ENCODE measurements at places on chromosomes 16 and 17. TPM values are rescaled to one million over a fixed set of nuclear protein-coding genes. Genes with fewer than 3 reads are reported as not detected.
A peak's percentile ranks its signal among the peaks of the same experiment; 100 is the strongest.

GRCh38 chr17:51846566-51846965, 311.9 kb downstream of the CA10 start:
- H3K27me3 ChIP-seq = no peaks in the 10 kb centered on the region
- no peak overlapping the region for H3K4me3 ChIP-seq
- no peaks in the 10 kb centered on the region for H3K4me1 ChIP-seq
- DNase-seq = no peak
- H3K36me3 ChIP-seq = no peaks in the 10 kb centered on the region
- no peak overlapping the region for H3K27ac ChIP-seq

DNA sequence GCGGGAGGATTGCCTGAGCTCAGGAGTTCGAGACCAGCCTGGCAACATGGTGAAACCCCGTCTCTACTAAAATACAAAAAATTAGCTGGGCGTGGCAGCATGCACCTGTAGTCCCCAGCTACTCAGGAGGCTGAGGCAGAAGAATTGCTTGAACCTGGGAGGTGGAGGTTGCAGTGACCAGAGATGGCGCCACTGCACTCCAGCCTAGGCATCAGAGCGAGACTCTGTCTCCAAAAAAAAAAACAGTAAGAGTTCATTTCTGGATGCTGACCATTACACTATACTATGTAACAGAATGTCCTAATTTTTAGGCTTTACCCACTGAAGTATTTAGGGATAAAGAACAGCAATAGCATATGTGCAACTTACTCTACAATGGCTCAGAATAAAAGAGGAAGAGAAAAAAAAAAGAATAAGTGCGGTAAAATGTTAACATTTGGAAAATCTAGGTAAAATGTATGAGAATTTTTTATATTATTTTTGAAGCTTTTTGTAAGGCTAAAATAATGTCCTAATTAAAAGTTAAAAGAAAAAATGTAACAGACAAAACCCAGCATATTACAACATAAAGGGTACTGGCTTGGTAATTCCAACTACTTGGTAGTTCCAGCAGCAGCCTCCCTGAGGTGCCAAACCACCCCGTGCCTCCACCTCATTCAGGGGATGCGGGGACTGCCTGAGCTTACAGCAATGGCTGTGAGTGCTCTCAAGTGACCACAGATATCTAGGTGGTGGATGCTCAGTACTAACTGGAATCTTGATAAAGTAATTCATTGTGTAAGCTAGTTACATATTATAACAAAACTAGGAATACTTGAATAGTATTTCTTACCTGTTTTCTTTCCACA, 10.9 kb downstream of the COPS3 start:
- no peaks in the 10 kb centered on the region for H3K4me1 ChIP-seq
- peak; percentile 8 for DNase-seq
- H3K4me3 ChIP-seq = no peak overlapping the region
- H3K27ac ChIP-seq = no peak overlapping the region

Gene NDEL1
- 63.6 TPM for polyA plus RNA-seq

DNA sequence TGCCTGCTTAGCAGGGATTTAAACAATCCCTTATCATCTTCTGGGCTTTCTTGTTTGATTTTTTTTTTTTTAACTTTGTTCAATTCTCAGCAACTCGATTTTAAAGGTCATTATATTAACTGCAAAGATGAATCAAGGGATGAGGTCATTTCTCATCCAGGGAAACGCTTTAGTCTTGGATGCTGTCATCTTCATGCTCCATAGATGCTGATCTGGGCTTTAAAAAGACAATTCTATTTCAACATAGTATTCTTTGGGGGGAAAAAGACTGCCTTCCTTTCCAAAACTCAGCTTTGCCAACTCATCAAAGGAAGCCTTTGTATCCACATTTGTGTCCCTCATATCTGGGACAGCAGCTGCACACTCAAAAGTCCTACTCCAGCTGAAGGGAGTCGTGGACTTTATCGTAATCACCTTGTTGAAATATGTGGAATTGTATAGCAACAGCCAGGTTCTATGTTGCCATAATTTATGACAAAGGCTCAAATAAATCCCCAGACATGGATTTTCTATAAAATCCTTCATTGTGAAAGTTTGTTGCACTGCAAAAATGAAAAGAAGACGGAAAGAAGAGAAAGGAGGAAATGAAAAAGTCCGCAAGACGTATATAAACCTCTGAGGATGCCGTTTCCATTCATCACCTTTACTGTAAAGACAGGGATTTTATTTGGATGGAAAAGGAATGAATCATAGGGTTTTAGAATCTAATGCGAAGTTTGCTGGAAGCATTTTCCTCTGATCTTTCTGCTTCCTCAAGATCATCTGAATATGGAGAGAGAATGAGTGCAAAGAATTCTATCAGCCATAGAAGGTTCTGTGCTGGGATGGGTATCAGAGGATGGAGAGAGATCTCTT, 48.6 kb upstream of the XYLT1 start:
- no peaks in the 10 kb centered on the region for H3K36me3 ChIP-seq
- H3K27ac ChIP-seq = no peak overlapping the region
- no peak for DNase-seq

Gene SOX9
- polyA plus RNA-seq = not detected

Gene TBC1D3I
- polyA plus RNA-seq = not detected

GRCh38 chr17:27840688-27841087, 40.4 kb upstream of the NOS2 start:
- H3K27me3 ChIP-seq = no peaks in the 10 kb centered on the region
- no peaks in the 10 kb centered on the region for H3K36me3 ChIP-seq
- no peak for DNase-seq
- no peak overlapping the region for H3K4me3 ChIP-seq
- H3K4me1 ChIP-seq = no peaks in the 10 kb centered on the region
- H3K27ac ChIP-seq = no peak overlapping the region

Gene CSH1
- polyA plus RNA-seq = not detected

DNA sequence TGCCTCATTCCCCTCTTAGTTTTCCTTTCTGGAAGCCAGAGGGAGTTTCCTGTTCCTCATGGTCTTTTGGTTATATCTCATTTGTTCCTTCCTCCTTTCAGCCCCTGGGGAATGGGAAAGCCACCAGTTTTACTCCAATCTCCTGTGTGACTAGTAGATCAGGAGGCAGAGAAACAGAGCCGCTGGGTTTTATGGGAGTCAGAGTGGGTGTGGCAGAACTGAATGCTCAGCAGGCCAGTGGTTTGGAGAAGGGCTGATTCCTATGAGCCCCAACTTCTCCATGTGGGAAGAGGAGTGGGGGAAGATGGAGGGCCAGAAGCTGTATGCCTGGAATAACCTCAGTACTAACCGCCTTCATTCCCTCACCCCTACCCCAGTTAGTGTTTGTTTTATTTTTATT, 4.1 kb downstream of the DNAH2 start:
- H3K27ac ChIP-seq = no peak overlapping the region
- DNase-seq = no peak
- no peak overlapping the region for H3K4me3 ChIP-seq
- no peaks in the 10 kb centered on the region for H3K36me3 ChIP-seq

DNA sequence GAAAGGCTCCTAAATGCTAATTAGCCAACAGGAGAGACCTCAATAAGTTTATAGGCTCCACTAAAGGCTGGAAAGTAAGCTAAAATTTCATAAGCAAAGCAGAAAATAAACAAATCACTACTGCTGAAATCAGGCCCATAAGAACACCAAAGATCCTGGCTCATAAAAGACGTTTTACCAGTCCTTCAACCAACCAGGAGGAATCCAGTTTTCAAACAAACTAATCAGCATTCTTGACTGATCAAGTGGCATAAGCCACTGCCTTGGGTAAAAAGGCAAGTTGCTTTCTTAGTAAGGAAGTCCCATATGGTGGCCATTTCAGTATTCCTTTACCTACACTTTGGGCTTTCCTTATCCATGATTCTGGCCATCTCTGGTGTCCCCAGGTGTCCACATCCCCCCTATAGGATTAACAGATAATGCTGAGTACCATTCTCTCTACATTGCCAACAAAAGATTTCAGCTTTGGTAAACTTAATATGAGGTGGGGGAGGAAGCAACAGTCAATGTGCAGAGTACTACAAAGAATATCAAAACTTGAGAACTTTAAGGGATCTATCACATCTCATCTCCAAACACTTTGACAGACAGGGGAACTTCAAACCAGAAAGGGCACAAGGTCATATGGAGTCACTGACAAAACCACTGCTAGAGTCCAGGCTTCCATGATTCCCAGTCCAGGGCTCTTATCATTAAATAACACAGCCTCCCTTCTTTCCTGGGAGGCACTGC, 1.3 kb downstream of the TOM1L2 start:
- DNase-seq = no peak
- no peaks in the 10 kb centered on the region for H3K27me3 ChIP-seq
- H3K4me3 ChIP-seq = peak overlapping the region; percentile 74
- peaks cover 32% of the 10 kb centered on the region for H3K4me1 ChIP-seq
- no peaks in the 10 kb centered on the region for H3K36me3 ChIP-seq

Gene TMEM235
- not detected for polyA plus RNA-seq

DNA sequence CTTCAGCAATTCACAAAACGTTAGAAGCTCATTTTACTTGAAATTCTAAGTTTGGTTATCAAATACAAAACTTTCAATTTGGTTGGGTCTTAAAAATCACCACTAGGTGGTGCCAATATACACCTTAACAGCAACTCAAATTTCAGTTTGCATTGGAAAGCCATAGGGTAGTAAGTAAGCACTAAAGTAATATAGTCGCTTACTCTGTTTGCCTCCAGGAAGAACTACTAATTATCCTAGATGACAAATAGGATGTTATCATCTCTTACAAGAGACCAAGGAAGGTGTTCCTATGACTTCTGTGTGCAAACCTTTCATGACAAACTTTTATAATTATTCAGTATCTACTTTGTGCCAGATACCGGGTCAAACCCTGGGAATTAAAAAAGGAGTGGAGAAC, 93.3 kb downstream of the MYO1D start:
- peak; percentile 59 for DNase-seq
- H3K27ac ChIP-seq = no peak overlapping the region
- H3K4me1 ChIP-seq = no peaks in the 10 kb centered on the region
- H3K27me3 ChIP-seq = no peaks in the 10 kb centered on the region

Gene HELZ
- 57.9 TPM for polyA plus RNA-seq

Measured in CD4-positive, CD25-positive, alpha-beta regulatory T cell (primary cell).